ENCODE measurements at places on chromosomes 13 and 19.

DNA sequence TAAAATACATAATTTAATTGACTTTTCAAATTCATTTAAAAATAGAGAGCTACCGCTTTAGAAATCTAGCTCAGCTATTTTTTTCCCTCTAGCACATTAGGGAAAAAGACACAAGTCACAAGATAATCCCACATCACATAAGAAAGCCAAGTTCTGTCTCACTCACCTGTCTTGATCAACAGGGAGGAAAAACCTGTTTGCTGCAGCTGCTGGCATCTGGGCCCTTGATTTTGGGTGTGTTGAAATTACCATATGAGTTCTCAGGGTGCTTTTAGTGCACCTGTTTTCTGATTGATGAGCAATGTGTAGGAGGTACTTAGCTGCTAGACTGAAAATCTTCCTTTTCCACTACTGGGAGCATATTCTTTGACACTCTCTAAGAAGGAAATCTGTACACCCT lies 53.8 kb downstream of the ZDHHC20 start:
- DNase-seq, result no peak

- DNase-seq, result no peak
These were observed at the start of gene SYDE1 for GRCh38 chr19:15107061-15108010. SYDE1 (plus strand) TSS chr19:15107401; CDS start chr19:15107434, 33 bp downstream.

DNA sequence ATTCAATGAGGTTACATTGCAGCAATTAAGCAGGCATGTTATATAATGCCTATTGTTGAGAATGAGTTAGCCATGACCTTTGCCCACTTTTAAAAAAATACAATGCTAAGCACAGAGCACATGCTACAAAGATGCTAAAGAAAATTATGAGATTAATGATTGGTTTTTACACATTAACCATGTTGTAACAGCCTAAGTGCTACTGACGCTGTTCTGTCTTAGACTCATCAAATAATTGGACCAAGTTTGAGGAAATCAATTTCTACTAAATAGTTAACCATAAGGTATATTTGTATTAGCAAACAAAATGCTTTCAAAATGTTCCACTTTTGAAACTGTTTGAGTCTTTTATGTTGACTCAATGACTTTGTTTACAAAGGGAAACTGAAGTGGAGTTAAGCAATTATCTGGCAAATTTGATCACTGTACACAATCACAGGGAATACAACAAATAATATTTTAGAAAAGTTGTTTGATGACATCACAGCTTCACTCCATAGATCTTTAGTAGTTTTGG lies 14.3 kb downstream of the MIR17HG start:
- no peak for DNase-seq

DNA sequence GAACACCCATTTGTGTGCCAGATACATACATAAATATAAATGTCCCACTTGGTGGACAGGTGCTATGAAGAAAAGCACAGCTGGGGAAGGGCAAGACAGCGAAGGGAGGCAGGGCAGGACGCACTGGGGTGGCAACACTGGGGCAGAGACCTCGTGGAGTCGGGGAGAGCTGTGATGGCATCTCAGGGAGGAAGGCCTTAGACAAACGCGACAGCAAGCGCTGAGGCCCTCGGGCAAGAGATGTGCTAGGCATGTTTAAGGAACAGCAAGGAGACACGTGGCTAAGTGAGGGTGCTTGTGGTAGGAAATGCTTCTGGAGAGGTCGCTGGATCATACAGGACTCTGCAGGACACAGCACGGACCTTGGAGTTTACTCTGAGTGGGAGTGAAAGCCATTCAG lies 23.3 kb upstream of the CCNP start:
- DNase-seq, result no peak

- DNase-seq, result no peak
These were observed 1541.8 kb downstream of the EFNB2 start for GRCh38 chr13:104993708-104994107.

- peak; percentile 6 for DNase-seq
These were observed 12.0 kb downstream of the FPR1 start for GRCh38 chr19:51739466-51740213.

DNA sequence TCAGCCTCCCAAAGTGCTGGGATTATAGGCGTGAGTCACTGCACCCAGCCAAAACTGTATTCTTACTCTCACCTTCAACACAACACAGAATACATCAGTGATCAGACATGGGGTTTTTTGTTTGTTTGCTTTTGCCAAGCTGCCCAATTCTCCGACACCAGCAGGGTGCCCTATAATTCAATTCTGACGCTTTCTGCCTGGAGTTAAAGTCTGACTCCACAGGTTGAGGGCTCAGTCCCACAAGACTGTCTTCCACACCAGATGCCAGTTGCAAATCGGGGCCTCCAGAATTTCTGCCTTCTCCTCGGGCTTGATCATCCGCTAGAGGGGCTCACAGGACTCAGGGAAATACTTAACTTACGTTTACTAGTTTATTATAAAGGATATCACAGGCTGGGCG lies 22.1 kb downstream of the FBN3 start:
- DNase-seq, result no peak

DNA sequence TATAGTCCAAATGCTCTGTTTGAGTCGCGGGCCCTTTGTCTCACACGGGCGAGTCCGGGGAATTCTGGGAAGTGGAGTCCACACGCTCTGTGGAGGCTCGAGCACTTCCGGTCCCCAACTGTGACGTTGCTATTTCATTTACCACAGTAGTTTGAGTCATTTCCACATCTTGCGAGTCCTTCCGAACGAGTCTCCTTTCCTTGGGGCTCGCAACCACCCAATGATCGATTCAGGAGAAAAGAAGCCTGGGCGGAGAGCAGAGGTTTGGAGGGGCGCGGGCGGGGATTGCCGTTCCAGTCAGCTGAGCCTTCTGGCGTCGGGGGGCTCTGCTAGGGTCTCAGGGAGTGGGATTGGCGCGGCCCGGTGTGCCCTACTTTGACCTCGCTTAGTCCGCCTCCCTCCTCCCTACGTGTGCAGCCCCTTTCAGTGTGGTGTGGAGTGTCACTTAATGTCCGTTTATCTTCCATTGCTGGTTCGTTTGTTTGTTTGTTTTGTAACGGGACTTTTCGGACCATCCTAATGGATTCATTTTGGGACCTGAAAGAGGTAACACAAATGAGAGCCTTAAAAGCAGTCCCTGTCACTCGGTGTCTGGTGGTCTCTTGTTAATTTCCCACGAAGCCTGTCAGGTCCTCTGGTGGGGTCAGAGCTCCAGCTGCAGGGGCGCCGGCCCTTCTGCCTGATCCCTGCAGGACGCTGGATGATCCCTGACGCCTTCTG lies at the start of gene ZNF222:
TSS of gene ZNF222 (plus strand) at position 163 of the 720 bp plus-strand sequence. CDS start at position 221, 58 bp downstream.
- DNase-seq, result peak; percentile 53

DNA sequence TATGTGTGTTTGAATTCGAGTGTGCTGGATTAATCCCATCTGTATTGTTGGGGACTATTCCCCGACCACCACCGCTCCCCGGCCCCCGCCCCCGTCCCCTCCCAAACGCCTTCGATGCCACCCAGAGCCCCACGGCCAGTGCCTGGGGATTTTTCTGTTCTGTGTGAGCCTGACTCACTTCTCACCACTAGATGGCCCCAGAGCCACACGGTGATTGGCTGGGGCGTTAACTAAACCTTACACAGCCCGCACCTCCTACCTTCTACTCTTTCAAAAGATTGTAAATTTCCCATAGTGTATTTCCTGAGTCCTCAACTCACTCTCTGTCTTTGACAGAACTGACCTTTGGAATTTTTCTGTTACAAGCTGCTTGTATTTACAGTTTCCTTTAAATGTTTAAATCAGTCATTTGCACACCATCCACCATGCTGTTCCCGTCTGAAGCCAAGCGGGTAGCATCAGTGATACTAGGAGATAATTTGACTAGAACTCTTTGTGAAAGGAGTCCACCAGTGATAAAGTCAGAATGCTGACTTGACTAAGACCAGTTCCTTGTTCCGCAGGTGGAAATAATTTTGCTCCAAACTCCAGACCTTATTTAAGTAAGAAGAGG lies 61.4 kb downstream of the RFX2 start:
- no peak for DNase-seq
